ENCODE measurements at places on chromosomes 2 and 18.

DNA sequence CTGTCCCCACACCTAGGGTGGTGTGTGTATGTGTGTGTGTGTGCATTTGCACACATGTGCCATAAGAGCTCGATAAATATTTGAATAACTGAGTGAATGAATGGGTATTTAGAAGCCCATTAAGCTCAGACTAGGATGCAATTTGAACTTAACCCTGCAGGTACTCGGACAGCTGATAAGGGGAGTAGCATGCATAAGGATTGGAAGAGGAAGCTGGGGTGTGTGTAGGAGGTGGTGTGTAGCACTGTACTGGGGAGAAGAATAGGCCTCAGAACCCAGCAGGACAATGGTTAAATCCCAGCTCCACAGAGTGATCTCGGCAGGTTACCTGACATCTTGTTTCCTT lies 1.8 kb upstream of the KCNF1 start:
- no peak for DNase-seq

DNA sequence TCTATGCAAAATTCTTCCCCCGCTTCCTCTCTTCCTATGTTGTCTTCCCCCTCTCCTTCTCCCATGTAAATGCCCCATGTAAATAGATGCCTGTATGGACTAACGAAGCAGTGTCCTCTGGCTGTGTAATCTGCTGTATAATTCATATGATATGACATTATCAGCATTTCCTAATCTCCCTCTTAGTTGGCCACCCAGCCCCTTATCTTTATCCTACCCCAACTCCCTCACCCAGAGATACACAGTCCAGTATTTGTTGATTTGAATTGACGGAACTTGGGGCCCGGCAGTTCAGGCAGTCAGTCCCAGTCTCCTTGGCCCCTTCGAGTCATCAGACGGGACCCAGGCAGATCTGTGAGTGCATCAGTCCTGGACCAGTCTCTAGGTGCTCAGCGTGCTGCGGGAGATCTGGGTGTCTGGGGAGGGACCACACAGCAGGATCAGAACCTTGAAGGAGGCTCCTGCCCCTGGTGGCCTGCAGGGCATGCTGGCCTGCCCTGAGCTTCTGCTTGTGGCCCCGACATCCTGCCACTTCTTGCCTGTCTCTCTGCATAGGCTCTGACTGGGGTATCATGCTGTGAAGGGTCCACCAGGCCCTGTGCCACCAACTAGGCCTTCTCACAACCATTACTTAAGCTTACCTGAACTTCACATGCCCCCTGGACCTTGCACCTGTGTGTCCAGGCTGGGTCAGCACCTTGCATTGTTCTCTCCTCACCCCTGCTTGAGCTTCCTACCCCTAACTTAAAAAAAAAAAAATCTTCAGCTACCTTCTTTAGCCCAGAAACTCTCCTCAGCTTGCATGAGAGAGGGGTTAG lies 88.1 kb upstream of the ATL2 start:
- no peak for DNase-seq

- peak; percentile 55 for DNase-seq
These were observed 256.7 kb downstream of the HDAC4 start for GRCh38 chr2:239143858-239144712.

DNA sequence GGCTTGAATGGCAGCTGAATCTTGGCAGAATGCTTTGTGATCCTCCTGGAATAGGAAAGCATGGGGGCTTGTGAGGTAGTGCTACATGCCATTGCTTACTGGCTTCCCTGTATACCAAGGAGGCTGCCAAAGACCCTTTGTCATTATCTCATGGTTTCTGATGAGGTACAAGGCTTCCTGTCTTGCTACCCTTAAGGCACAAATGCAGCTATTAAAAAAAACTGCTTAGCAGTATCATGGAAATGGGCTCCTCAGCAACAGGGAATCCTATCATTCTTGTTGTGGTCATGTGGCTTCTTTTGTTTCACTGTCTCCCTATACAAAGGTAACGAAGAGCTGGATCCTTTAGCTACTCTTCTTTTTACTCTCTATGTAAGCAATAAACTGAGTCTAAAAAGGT lies 6.6 kb upstream of the KANSL1L start:
- no peak for DNase-seq

DNA sequence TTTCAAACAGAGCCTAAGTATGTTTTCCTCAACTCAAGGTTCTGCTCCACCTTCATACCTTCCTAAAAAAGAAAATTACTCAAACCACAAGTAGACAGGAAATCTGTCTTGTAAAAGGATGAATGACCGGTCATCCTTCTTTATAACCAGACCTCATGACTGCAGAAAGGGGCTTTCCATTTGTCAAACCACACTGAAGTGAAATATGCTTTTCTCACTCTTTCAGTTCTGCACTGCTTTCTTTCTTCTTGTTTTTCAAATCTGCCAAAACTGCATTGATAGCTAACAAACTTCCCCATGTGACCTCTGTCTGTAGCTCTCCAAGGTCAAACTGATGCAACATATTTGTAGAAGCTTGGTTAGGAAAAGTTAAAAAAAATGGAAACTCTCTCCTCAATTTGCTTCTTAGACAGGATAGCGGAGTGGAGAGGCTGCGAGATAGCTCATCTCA lies 308.9 kb upstream of the CCDC68 start:
- peak; percentile 43 for DNase-seq

DNA sequence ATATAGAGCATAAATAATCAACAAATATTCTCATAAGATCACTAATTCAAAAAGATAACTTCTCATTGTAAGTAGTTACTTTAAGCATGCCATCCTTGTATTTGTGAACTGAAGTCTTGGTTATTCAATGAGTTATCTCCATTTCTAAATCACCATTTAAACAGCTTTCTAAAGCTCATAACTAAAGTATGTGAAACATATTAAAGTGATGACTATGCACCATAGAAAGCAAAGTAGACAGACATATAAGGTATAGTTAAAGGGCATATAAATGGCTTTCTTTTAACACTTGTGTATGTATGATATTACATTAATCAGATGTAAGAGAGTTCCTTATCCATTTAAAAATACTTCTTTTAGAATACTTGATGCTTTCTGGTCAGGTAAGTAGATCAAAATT lies 83.5 kb downstream of the IKZF2 start:
- peak; percentile 35 for DNase-seq

DNA sequence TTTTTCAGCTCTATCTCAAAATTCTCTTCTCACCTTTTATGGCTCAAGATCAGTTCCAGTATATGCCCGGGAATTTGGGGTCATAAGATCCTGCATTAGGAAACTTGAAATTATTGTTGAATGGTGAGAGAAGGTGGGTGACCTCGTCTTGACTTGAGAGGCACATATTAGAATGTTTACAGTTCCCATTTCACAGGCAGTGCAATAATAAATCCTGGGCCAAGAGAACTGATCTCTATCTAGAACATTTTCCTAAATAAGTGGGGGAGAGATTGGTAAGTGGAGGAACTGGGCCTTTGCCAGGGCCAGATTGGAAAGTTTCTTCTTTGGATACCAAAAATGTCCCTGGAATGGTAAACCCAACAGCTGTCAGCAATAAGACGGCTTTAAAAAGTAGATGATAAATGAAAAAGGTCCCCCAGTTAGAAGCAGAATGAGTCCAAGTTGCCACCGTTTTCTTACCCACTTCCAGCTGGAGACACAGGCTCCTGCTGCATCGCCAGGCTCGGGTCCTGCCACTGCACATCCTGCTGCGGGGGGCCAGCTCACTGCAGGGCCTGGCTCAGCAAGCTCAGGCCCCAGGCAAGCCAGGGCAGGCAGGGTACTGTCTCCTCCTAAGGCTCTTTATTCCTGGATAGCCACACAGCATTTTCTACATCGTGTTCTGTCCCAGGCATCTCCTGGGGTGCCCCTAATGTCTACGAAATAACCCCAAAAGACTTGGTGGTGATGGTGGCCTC lies 126.4 kb upstream of the EPAS1 start:
- no peak for DNase-seq

- no peak for DNase-seq
These were observed 219.4 kb downstream of the TMEM163 start for GRCh38 chr2:134499307-134499926.

GRCh38 chr2:82027921-82028615 lies 1723.5 kb upstream of the LRRTM1 start:
- DNase-seq, result no peak

DNA sequence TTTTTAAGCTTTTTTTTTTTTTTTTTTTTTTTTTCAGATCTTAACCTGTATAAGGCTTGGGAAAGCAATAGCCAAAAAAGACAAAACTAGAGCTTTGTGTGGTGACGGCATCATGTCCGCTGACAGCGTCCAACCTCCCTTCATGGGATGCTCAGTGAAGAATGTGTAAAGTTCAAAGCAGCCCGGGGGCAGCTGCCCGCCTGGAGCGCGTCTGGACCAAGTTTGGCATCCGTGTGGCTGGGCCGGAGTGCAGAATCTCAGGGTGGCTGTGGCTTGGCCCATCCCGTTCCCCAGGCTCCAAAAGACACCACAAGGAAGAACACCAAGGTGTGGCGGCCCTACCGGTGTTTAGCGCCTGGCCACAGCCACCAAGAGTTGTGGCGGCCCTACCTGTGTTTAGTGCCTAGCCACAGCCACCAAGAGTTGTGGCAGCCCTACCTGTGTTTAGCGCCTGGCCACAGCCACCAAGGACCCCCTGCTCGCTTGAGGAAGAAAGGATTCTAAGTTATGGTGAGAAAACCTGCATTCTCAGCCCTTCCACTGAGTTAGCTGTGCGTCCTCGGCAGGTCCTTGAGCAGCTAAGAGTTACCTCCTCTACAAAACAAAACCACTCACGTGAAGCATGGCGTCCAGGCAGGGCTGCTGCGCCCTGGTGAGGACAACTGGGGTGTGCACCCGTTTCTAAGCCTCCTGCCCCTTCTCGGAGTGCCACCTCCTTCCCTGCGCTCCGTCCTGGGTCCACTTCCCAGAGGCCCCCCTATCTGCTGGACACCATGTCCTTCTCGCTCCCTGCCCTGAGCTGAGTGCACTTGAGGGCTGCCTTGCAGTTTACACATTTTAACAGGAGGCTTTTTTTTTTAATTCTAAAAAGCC lies 103.6 kb upstream of the SALL3 start:
- DNase-seq, result no peak

GRCh38 chr2:24855726-24856125 lies 62.5 kb downstream of the CENPO start:
- DNase-seq, result peak; percentile 71

- no peak for DNase-seq
These were observed 193.0 kb upstream of the COPS8 start for GRCh38 chr2:236892721-236893120.

DNA sequence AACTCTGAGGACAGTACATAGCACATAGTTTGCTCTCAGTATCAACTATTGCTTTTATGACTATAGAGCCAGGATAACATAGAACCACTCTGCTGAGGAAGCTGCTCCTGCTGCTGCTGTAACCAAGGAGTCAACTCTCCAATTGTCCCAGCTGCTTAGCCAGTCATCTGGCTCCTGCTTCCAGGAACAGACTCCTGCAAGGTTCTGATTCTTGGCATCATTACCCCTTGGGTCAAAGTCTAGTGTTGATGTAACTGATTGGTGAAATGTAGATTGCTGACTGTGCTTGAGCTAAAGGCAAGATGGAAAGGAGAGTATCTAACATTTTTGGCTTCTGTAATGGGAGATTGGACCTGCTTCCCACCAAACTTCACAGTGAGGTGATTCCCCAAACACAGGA lies 261.9 kb upstream of the FSHR start:
- no peak for DNase-seq

- DNase-seq, result peak; percentile 62
These were observed 777 bp downstream of the MOCOS start for GRCh38 chr18:36187826-36188721.

DNA sequence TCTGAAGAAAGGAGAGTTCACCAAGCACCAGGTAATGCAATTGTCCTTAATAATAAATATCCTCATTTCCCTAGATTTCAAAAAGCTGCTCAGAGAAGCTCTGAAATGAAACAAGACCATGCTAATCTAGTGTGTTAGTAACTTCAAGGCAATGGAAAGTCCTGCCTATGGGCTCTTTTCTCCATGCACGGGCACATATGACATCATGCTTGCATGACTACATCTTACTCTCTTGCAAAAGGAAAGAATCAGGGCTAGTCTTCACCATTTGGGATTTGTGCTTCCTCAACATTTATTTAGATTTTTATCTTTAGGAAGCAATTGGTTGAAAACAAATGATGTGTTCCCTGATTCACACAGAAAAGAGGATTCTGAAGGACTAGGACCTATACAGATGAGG lies 204.0 kb upstream of the POU3F3 start:
- DNase-seq, result no peak

DNA sequence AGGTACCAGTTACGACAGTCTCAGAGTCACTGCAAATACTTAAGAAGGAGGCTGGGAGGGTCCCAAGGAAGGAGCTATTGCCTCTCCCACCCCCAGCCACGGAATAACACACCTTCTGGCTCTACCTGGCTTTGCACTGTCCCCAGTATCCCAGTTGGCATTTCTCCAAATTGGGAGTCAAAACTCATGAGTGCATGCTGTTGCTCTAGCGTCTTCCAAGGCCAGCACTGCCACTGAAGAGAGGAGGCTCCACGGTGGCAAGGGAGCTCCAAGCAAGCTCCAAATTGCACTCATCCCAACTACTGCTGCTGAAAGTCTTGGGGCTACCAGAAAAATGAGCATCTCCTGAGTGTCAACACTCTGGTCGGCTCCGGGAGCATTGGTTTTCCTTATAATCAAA lies 1.6 kb downstream of the SCTR start:
- DNase-seq, result no peak

GRCh38 chr2:228927028-228928010 lies 343.8 kb downstream of the PID1 start:
- peak; percentile 21 for DNase-seq

GRCh38 chr18:68288408-68288807 lies 426.5 kb downstream of the TMX3 start:
- DNase-seq, result no peak

Data from fibroblast of upper back skin (primary cell).